ENCODE measurements at places on chromosomes 4 and X.

GRCh38 chrX:16310326-16310725 lies 143.0 kb downstream of the MAGEB17 start:
- no peak for DNase-seq

DNA sequence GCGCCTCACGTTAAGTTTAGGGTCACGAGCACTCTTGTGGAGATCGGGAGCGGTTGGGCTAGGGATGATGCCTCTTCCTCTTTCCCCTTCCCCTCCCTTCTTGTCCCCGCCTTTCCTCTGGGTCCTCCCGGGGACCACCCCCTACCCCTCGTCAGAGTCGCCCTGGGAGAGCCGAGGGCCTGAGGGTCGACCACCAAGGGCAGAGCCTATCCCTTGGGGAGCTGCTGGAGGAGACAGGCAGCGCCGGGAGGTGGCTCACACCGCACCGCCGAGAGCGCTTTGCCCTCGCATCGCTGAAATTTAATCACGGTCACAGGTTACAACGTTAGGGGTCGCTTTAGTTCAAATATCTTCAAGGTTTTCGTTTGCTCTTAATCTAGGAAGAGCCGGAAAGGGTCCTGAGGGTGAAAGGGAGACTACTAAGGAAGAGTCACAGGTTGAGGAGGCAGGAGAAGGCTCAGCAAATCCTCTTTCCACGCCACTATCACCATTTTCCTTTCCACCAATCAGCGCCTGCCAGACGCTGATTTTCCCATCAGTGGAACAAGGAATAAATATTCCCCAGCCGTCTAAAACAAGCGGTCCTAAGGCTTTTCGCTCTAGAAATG lies 528 bp upstream of the SNCA start:
- no peak for DNase-seq

DNA sequence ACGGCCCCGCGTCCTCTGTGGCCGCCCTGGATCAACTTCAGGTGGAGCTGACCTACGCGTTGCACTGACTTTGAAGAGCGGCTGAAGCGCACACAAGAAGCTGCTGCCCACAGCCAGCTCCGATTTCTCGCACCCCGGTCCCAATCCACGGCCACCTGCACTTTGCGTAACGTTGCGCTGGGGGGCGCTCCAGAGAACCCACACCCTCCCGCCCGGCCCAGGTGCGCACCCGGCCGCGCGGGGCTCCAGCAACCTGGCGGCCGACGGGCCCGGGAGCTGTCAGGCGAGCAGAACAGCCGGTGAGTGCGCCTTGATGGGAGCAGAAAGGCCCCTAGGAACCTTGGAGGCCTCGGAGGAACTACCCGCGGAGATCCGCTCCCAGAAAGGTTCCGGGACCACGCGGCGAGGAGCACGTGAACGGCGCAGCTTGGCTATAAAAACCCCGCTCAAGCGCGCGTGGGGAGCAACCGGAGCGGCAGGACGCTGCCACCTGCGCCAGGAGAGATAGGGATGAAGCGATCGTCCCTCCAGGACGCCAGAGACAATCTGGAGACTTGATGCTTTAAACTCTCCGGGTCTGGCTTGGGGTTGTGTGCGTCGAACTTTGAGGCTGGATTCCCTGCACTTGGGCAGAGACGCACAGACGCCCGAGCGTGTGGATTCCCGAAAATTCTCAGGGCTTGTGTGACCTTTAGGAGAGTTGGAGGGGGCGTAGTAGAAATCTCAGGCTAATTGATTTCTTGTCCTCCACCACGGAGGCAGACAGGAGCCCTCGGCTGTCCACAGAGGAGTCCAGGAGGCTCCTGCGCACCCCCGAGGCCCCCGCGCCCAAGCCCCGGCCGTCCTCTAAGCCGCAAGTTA lies 591 bp upstream of the NWD2 start:
- peak; percentile 67 for DNase-seq

GRCh38 chr4:66923081-66923865 lies 622.0 kb downstream of the CENPC start:
- DNase-seq = no peak

DNA sequence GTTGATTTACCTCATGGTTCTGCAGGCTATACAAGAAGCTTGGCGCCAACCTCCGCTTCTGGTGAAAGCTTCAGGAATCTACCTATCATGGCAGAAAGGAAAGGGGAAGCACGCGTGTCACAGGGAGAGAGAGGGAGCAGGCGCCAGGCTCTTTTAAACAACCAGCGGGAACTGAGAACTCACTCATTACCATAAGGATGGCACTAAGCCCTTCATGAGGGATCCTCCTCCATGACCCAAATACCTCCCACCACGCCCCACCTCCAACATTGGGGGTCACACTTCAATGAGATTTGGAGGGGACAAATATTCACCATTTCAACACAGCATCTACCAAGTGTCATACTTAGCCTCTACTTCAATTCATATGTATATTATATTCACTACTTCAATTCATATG lies 18.8 kb upstream of the TBC1D8B start:
- no peak for DNase-seq

- no peak for DNase-seq
Observed at GRCh38 chr4:340011-340410, 2.4 kb downstream of the ZNF141 start.

- no peak for DNase-seq
Observed at GRCh38 chr4:32147446-32148085, 1427.4 kb downstream of the PCDH7 start.

GRCh38 chr4:140052050-140052449 lies 101.9 kb downstream of the MAML3 start:
- DNase-seq = no peak

- no peak for DNase-seq
Observed at GRCh38 chrX:38156838-38157237, 63.8 kb downstream of the SRPX start.

DNA sequence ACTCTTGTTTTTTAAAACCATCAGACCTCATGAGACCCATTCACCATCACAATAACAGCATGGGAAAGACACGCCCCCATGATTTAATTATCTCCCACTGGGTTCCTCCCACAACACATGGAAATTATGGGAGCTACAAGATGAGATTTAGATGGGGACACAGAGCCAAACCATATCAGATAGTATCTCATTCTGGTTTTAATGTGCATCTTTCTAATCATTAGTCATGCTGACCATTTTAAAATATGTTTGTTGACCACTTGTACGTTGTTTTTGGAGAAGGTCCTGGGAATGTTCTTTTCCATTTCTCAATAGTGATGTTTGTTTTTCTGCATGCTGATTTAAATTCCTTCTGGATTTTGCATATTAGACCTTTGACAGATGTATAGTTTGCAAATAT lies 119.0 kb downstream of the RTL3 start:
- no peak for DNase-seq

GRCh38 chr4:8221476-8221875 lies 22.4 kb downstream of the SH3TC1 start:
- DNase-seq = no peak

DNA sequence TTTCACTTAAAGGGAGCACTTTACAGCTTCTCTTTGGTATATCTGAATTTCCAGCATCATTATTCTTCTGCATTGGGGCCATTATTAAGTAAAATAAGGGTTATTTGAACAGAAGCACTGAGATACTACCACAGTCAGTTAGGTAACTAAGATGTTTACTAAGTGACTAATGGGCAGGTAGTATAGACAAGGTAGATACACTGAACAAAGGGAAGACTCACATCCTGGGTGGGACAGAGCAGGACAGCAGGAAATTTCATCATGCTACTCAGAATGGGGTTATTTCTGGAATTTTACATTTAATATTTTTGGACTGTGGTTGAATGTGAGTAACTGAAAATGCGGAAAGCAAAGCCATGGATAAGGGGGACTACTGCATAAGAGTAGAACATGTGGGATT lies 316.0 kb downstream of the CCSER1 start:
- no peak for DNase-seq

GRCh38 chr4:67325791-67326190 lies 219.5 kb downstream of the CENPC start:
- no peak for DNase-seq

GRCh38 chrX:20664131-20664530 lies 397.4 kb upstream of the RPS6KA3 start:
- no peak for DNase-seq

GRCh38 chrX:140572724-140573123 lies 67.9 kb upstream of the SOX3 start:
- DNase-seq = no peak

GRCh38 chr4:39045827-39046221 lies 13.6 kb upstream of the TMEM156 start:
- no peak for DNase-seq

GRCh38 chr4:110644008-110644407 lies 21.1 kb upstream of the PITX2 start:
- DNase-seq = no peak

GRCh38 chr4:25863347-25863784 lies 578 bp upstream of the SEL1L3 start:
- peak; percentile 89 for DNase-seq

GRCh38 chr4:37896206-37896860 lies 5.4 kb downstream of the TBC1D1 start:
- DNase-seq = no peak

DNA sequence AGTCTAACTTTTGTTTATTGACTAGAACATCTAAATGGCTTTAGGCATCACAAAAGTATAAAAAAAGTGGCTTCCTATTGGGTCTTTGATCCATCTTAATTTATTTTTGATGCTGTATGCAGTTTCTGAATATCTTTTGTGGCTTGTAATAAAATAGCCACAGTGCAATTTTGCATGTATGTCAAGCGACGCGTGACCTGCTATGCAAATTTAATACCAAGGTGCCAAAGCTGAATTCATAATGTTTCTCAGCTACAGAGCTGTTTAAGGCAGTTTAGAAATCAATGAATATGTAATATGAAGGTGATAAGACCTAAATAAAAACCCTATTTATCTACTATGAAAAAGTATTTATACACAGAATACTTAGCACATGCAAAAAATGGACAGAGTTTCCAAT lies 197.8 kb downstream of the AFF2 start:
- DNase-seq = no peak

DNA sequence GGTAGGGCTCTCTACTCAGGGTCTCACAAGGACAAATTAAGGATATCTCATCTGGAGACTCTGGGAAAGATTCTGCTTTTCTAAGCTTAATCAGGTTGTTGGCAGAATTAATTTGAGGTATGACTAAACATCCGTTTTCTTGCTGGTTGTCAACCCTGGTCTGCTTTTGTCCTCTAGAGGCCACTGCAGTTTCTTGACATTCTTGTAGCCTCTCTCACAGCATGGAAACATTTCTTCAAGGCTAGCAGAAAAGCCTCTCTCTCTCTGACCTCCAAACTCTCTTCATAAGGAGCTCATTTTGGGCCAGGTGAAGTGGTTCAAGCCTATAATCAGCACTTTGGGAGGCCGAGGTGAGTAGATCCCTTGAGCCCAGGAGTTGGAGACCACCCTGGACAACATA lies 749.5 kb upstream of the PCDH7 start:
- no peak for DNase-seq

GRCh38 chrX:40008791-40009461 lies 88.8 kb downstream of the BCOR start:
- DNase-seq = peak; percentile 34

- no peak for DNase-seq
Observed at GRCh38 chrX:84993150-84993549, 10.5 kb upstream of the APOOL start.

DNA sequence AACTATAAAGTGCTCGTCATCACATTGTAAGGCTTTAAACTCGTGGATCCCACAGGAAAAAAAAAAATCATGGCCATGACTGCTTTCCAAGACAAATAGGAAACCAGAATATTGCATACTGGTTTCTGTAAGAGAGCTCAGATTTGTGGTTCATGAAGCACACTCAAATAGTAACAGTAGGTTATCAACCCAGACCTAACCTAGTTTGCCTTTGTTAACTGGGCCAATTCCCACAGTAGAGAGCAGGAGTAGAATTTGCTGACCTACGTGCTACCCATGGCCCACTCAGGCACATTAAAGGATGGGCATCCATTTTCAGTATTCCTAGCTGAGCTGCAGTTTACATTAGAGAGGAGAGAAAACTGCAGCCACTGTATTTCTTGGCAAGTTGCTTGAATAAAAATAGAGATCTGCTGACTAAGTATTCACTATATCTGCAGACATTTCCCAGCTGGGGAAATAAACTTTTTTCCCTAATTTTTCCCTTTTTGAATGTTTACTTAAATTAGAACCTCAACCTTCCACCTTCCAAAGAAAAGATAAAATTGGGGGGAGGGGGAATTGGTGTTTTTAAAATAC lies 218.5 kb downstream of the SPANXN3 start:
- no peak for DNase-seq

DNA sequence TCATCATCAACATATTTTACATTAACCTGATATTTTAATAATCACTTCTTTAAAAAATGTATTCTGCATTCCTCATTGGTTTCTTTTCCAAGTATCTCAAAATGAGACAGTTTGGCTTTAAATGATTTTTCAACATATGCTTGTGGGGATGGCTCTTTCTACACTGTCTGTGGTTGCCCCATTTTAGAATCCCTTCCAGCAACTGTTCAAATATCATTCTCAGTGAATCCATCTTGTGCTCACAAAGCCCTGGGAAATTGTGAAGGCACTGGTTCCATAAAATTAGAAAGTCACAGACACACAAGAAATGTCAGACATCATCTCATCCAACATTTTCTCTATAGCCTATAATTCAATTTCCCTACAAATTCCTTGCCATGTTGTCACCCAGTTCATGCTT lies 103.5 kb downstream of the LNX1 start:
- no peak for DNase-seq

- no peak for DNase-seq
Observed at GRCh38 chr4:100632163-100632562, 114.3 kb upstream of the EMCN start.

- peak; percentile 31 for DNase-seq
Observed at GRCh38 chr4:168076989-168077725, 15.2 kb upstream of the ANXA10 start.

DNA sequence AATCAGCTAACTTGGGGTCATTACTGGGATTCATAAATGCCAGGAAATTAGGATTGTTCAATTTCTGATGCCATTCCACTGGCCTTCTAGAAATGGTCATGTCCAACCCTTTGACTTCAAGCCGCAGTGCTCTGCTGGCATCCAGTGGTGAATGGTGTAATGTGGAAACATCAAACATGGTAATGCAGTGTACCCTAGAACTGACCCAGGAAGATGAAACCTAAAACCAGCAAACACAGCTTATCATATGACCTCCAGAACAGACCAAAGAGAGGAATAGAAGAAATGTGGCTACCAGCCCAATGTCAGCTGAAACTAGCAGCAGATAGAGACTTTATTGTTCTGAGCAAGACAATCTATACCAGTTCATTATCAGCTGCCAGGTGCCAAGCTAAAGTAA lies 13.8 kb downstream of the CXCL13 start:
- DNase-seq = no peak
